ENCODE measurements at places on chromosomes 1 and 21. TPM values are rescaled to one million over a fixed set of nuclear protein-coding genes. Genes with fewer than 3 reads are reported as not detected.
A peak's percentile ranks its signal among the peaks of the same experiment; 100 is the strongest.

Gene LPAR3
- not detected for total RNA-seq

Gene SFN
- 4.3 TPM for total RNA-seq

Gene RGS8
- 0.08 TPM for total RNA-seq

Gene AIRE
- total RNA-seq = not detected

Gene GJB3
- not detected for total RNA-seq

DNA sequence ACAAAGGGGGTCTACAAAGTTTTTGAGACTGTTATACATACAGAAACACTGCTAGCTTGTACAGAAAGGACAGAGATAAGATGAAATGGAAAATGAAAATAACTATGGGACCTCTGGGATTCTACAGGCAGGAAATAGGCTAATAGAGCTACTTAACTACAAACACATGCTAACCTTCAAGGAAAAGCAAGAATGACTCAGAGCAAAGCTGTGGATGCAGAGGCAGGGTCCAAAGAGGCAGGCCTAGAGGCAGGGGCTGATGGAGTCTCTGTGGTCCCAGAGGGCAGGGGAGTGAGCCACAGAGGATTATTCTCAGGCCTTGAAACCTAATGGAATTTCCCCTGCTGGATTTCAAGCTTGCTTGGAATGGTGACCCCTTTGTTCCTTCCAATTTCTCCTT lies 18.7 kb upstream of the GOLT1A start:
- no peak for ATAC-seq

DNA sequence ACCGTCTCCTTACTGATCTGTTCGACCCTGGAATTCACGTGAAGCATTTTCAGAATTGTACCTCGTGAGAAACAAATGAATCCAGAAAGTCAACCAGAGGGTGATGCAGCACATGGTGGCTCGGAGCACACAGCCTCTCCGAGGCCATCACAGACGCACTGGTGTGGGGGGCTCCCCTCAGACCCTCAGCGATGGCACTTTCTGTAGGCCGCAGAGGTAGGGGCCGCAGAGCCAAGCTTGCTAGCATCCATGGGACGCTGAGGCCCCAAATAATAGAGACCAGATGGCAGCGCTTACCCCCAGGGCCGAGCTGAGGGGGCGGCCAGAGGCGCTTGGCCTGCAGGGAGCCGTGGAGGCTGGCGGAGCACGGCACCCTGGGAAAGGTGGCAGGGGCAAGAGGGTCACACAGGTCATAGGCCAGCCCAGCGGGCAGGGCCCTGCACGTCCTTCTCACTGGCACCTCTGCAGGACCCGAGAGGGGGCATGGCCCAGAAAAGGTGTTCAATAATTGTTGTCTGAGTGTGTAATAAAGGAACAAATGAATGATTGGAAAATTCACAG lies 28.1 kb upstream of the COL6A2 start:
- ATAC-seq = no peak

DNA sequence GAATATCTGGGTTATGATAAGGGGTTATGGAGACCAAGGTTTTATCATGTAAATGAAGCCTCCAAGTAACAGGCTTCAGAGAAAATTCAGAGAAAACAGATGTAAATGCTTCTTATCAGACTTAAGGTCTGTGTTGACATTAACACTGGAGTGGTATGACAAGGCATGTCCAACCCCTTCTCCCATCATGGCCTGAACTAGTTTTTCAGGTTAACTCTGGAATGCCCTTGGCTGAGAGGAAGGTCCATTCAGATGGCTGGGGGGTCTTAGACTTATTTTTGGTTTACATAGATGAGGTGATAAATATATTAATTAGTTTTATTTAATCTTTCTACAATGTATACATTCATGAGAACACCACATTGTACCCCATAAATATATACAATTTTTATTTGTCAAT lies 399.6 kb downstream of the TBX15 start:
- no peak for ATAC-seq

DNA sequence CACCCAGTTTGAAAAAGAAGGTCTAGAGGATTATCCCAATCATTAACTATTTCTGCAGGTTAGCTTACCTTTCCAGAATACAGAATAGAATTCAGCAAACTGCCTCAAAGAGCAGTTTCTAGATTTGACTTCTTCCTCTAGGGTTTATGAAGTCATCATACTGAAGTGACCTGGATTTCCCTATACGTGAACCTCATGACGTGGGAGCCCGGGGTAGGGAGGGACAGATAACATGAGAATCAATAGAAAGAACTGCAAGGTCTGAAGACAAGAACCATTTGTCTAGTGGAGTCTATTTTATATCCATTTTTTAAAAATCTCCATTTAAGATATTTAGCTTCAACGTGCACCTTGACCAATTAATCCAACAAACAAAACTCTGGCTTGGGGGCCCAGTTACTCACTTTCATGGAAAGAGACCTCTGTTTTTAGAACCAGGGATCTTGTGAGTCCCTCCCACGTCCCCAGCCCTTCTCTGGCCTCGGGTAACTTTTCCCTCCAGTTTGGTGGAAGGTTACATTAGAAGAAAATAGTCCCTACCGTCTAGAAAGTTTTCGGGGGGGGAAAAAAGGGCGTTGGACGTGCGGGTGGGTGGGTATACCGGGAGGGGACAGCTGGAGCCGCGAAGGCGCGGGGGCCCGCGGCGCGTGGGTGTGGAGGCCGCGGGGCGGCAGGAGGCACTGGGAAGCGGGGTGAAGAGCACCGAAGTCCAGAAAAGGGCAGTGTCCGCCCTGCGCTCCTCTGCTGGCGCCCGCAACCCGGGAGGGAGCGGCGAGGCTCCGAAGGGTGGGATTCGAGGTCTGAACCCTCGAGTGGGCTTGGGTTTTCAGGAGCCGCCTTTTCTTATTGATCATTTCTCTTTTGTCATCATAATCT lies 13.8 kb upstream of the POGZ start:
- peak; percentile 63 for ATAC-seq

GRCh38 chr1:65362545-65362944 lies 53.2 kb downstream of the DNAJC6 start:
- ATAC-seq = no peak

DNA sequence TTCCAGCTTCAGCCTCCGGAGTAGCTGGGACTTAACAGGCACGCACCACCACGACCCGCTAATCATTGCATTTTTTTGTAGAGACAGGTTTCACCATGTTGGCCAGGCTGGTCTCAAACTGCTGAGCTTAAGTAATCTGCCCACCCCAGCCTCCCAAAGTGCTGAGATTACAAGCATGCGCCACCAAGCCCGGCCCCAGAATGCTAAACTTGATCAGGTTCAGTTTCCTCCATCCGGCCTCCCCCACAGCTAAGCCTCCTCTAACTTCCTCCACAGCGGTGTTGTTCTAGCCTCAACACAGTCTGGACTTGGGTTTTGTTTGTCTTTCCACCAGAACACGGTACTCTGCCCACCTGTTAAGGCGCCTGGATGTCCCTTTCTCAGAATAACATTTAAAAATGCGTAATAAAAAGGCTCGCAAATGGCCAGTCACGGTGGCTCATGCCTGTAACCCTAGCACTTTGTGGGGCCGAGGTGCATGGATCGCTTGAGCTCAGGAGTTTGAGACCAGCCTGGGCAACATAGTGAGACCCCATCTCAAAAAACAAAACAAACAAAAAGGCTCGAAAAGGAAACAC lies 2.4 kb downstream of the PARP1 start:
- ATAC-seq = no peak

DNA sequence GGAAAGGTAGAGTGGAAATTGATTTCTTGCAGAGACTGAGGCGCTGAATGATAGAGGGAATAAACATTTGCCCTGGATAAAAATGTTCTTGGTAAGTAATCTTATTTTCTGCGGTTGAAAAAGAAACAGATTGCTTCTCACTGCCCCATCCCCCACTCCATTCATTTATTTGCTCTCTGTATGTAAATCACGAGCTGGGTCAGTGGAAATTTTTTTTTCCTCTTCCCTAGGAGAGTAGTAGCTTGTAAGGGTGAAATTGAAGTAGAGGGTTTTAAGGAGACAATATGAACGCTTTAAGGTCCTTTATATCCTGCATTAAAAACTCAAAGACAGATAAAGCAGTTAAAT lies 1.4 kb upstream of the BRINP3 start:
- no peak for ATAC-seq

GRCh38 chr1:76501136-76501535 lies 366.1 kb upstream of the ST6GALNAC5 start:
- ATAC-seq = no peak

GRCh38 chr21:46393941-46394594 lies 64.6 kb upstream of the DIP2A start:
- ATAC-seq = no peak

DNA sequence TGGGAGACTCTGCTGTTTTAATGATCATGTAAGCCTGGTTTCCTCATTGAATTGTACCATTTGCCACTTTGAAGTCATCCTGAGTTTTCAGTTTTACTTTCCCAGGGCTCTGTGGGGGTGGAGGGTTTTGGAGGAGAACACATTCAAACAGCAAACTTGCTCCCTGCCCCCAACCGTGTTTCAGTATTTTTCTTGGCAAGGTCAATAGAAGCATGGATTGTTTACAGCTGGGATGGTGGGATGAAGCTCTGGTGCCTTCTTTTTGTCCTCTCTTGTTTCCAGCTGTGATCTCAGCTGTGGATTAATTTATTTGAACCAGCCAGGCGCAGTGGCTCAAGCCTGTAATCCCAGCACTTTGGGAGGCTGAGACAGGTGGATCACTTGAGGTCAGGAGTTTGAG lies 54.3 kb upstream of the SERBP1 start:
- ATAC-seq = no peak

DNA sequence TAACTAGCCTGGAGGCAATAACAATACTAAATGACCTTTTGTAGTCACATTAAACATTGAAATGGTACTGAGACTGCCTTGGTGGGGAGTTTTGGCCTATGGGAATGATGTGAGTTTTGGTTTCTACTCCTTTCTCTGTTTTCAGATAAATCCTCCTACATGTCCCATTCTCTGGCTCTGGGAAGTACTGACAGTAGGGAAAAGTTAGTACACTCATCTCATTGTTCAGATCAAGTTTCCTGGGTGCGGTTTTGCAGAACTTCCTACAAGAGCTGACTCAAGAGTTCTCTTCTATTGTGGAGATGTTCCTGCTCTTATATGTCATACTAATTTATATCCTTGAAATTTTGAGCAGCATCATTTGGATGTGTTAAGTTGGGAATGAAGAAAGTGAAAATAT lies 74.2 kb upstream of the MACF1 start:
- ATAC-seq = peak; percentile 21

- no peak for ATAC-seq
Measured at GRCh38 chr1:223721658-223722607, 9.6 kb downstream of the CAPN2 start.

DNA sequence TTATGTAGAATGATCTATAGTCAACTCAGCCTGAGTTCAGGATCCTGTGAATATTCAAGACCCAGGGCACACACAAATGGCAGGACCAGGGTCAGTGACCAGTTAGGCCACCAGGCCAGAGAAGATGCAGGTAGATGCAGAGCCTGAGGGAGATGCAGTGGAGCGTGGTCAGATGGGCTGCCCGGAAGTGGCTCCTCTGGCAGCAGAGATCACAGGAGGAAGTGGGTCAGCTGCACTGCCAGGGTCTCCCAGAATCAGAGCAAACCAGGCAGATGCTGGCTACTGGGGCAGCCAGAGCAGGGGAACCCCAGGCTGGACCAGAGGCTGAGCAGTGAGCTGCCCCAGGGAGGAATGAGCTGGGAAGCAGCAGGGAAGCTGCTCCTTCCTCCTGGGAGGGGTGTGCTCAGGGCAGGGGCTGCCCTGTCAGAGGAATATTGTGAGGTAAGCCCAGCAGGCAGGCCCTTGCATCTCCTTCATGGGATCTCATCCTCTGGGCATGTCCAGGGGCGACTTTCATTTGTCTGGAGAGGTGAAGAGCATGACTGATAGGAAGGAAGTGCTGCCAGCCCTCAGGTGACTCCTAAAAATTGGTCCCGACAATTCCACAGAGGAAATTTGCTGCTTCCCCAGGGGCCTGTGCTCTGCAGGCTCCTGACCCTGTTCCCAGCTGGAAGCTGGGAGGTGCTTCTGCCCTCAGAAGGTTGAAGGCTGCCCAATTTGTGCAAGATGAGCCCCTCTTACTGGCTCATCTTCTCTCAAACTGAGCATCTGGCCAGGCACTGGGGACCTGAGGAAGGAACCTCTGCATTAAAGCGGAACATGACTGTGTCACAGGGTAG lies 49.3 kb downstream of the STUM start:
- no peak for ATAC-seq

GRCh38 chr1:51551848-51552296 lies 32.8 kb upstream of the EPS15 start:
- ATAC-seq = peak; percentile 93
